ENCODE measurements at places on chromosomes 2 and 18. TPM values are rescaled to one million over a fixed set of nuclear protein-coding genes. Genes with fewer than 3 reads are reported as not detected.
A peak's percentile ranks its signal among the peaks of the same experiment; 100 is the strongest.

The HRH4 gene
- polyA plus RNA-seq, result not detected

The PROM2 gene
- not detected for polyA plus RNA-seq

The MZT2B gene
- polyA plus RNA-seq, result 72.0 TPM

The HOXD11 gene
- polyA plus RNA-seq, result 3.1 TPM

The BMP10 gene
- polyA plus RNA-seq, result not detected

The TPRKB gene
- 54.8 TPM for polyA plus RNA-seq

The PPP4R1 gene
- polyA plus RNA-seq, result not detected

The POTEJ gene
- not detected for polyA plus RNA-seq

The LYG1 gene
- polyA plus RNA-seq, result 4.5 TPM

The HNRNPLL gene
- polyA plus RNA-seq, result not detected

The CYP27C1 gene
- polyA plus RNA-seq, result 6.2 TPM

The SKA1 gene
- 4.7 TPM for polyA plus RNA-seq

The CRYGC gene
- not detected for polyA plus RNA-seq

The TMEM163 gene
- polyA plus RNA-seq, result 1.9 TPM

- DNase-seq, result no peak
Measured at GRCh38 chr18:21481739-21482138, 118.8 kb downstream of the ESCO1 start.

GRCh38 chr2:142180820-142181533, 50.2 kb upstream of the LRP1B start:
- no peak for DNase-seq

DNA sequence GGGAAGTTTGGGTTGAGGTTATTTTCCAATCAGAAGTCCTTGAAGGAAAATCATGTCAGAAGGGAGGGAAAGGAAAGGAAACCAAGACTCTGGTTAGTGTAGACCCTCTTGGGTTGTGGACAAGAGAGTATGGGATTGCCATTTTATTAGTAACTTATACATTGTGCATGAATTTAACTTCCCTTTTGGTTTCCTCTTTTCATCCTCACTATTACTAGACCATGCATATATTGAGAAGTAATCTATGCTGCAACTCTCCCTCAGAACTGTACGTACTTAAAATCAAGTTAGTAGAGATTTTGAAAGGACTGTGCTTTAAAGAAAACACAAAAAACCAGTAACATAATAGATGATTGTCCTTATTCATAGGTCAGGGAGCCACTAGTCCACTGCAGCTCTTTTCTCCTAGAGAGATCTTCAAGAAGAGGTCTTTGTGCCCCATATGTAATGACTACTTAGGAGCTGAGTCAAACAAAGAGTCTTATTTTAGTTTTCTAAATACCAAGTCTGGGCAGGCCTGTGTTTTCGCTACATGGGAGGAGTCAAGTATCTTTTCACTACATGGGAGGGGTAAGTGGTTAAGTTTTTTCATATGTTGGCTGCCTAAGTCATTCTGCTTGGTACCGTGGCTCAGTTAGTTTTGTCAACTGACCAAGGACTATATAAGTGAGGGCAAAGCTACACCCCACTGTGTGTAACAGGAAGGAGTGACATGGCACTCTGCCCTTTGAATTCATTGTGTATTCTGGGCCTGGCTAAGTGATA, 25.2 kb upstream of the FAM117B start:
- DNase-seq, result no peak

DNA sequence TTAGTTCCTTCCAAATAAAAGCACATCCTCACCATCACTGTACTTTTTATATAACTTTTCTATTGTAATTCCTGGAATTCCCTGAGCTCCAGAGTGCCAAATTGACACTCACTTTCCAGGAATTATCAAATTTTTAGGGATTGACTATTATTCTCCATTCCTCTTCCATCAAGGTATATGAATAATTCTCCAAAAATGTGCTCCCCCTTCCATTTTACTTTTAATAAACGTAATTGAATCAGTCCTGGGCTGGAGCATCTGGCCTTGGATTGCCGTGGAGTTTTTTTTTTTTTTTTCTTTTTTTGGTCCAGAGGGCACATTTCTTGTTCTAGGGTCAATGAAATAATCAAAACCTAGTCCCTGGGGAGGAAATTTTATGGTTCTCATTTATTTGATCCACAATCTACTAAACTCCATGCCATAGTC, 304.3 kb downstream of the CDCA7 start:
- no peak for DNase-seq

- DNase-seq, result no peak
Measured at GRCh38 chr2:163364736-163365135, 371.1 kb downstream of the FIGN start.

DNA sequence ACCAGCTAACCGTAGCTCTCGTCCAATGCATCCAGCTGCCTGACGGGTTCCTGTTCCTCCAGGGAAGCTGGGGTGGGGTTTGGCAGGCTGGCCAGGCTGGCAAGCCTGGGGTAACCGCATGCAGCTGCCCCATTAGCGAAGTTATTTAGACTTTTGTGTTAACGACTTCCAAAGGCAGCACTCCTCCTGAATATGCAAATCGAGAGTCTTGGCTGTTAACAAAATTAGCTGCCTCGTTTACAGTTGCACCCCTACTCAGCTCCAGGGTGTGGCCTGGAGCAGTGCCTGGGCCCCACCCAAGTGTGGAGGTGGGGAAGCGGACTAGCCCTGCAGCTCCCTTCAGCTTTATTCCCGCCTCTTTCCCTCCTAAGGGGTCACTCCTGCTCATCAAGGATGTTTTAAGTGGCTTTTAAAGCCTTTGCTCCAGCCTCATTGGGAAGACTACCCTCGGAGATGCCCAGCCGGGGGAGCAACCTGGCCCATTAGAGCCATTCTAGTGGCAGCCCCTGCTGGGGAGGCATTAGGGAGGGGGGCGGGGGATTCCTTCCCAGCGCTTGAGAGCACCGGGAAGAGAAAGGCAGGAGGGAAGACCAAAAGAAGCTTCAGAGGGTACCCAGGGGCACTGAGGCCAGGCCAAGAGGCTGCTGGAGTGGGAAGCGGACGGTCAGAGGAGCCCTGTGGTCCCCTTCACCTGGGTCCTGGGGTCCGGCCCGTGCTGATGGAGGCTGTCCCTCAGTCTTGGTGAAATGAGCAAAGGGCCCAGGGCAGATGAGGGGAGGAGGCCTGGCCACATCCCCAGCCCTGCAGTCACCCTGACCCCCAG, 204.1 kb downstream of the CELF4 start:
- DNase-seq, result no peak

DNA sequence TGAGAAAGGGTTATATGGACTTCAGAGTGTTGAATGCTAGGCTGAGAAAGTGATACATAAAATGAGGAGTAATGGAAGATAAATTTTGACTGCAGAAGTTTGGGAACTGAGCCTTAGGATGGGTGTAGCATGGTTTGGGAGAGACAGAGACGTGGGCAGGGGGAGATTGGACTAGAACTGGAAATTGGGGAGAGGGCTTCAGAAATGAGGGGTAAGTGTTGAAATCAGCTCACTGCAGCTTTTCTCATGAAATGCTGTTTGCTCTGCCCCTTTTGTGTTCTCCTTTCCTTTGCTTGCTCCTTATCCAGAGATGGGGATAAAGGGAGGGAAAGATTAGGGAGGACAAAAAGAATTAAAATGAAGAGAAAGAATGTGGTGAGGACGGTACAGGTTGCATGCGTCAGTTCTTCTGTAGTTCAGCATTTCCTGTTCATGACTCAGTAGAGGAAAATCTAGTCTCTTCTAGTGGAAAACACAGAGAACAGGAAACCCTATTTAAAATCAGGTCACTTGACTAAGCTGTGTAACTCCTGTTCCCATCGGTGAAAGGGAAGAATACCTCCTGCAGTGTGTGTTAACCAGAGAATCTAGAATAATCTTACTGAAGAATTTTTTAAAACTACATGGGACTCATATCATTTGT, 105.6 kb downstream of the CRIM1 start:
- DNase-seq, result no peak

DNA sequence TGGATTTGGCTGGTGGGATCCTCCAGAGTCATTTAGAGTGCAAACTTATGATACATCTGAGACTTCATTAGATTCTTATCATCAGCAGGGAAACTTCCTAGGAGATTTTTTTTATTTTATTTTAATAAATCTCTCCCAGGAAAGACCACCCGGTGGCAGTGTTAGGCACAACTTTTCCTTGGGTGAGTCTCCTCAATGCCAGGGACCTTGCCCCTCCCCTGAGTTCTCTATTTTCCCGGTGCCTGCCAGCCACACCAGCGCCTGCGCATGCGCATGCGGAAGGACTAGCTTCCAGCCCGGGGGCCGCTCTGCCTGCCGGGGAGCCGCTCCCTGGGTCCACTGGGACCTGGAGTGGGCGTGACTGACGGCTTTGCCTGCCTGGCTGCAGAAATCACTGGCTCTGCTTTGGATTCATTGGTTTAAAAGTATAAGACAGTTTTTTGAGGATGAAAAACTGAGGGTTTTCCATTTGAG, 86.6 kb downstream of the TMEM182 start:
- peak; percentile 59 for DNase-seq

- DNase-seq, result no peak
Measured at GRCh38 chr2:195995499-195995898, 73.1 kb downstream of the DNAH7 start.

DNA sequence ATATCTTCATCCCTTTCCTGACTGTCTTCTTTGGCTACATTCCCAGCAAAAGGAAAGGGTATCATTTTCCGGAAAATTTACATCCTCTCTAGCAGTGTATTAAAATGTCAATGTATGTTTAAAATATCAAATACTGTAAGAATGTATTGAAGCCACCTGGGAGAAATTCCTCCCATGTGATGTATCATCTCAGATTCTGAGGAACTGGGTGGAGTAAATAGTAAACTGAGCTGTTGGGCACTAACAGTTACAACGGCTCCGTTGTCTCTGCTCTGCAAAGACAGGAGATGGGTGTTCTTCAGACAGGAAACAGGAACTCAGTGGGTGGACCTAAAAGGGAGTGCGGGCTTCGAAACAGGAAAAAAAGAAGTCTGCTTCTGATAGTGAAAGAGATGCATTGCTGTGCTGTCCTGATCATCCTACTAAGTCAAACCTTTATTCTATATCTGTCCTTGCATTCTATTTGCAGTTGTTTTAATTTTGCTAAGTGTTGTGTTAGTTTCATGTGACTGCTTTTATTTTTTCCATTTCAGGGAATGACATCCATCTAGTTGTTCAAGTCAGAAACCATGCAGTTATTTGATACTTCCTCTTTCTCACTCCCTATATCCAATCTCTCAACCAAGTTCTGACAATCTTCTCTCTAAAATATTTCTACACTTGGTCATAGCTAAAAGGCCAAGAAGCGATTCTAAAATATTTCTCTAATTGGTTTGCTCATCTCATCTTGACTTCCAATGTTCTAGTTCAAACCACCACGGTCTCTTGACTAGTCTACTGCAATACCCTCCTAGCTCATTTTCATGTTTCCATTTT, 19.4 kb downstream of the DOK1 start:
- no peak for DNase-seq

DNA sequence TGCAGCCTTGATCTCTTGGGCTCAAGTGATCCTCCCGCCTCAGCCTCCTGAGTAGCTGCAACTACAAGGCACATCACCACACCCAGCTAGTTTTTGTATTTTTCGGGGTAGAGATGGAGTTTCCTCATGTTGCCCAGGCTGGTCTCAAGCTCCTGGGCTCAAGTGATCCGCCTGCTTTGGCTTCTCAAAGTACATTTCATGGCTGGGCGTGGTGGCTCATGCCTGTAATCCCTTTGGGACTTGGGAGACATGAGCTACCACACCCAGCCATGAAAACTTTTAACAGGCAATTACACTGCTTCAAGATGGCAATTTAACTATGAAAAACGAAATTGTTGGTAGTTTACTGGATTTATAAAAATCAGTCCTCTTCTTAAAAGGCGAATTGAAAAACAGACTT, 69.7 kb downstream of the MEP1B start:
- no peak for DNase-seq

GRCh38 chr2:218732761-218733158, 22.1 kb downstream of the TTLL4 start:
- no peak for DNase-seq

DNA sequence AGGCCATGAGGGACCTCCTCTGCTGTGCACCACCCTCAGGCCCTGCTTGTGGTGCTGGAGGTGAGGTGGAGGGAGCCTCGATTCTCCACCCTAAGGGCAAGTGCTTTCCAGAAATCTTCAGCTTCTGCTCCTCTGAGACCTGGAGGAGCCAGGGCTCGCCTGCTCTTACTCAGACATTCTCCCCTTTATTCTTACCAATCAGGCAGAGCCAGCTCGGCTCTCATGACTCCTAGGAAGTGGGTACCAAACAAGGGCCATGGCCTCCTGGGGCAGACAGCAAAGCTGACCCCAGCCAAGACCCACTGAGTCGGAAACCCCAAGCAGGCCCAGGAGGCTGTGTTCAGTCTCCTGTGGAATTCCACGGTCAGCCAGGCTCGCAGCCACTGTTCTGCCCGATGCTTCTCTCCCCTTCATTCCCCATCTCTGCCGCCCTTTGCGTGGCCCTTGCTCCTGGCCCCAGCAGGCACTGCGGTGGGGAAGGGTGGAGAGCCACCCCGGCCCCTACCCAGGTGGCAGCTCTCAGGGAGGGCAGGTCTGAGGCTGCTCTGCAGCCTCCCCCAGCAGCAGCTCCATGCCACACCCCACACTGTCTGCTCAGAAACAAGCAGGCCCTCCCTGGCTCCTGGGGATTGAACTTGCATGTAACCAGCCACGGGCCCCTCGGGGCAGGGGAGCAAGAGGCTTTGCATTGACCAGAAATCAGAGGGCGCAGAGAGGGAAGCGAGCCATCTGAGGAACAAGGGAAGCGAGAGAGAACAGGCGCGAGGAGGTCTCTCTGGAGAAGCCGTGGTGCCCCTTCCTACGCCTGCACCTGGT, 24.0 kb downstream of the HS1BP3 start:
- no peak for DNase-seq

GRCh38 chr18:46461993-46462392, 195.0 kb downstream of the LOXHD1 start:
- DNase-seq, result no peak

GRCh38 chr2:8394569-8395359, 287.1 kb upstream of the ID2 start:
- DNase-seq, result no peak

DNA sequence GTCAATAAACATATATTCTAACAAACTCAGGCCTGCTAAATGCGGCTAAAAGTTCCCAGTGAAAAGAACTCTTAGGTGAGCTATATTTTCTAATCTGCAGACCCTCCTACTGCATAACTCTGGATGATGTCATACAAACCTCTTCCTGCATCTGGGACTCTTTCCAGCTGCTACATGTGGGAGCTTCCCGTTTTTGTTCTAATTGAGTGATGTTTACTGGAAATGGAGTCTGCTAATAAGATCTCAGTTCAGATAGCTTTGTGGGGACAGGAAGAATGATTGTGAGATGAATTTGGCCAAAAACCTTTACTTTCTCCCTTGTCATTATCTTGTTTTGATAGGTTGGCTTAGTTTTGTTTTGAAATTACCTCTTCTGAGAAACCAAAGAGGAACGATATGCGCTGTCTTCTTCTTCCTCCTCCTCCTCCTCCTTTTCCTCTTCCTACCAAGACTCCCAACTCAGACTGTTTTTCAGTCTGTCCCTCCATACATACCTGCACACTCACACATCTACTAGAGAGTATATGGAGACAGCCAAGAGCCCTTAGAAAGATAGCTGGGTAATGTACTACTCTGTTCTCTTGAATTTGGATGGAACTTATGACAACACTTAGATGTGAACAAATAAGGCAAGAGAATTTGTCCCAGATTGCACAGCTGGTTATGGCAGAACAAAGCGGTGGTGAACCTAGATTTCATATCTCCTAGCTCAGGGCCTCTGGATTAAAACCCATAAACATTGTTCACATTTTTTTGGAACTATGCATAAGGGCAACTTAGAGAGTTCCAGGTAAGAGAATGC, 39.8 kb upstream of the AAK1 start:
- DNase-seq, result peak; percentile 49

All from muscle of arm (tissue), 14 donors.